ENCODE measurements at places on chromosomes 5 and 9.
A peak's percentile ranks its signal among the peaks of the same experiment; 100 is the strongest.

DNA sequence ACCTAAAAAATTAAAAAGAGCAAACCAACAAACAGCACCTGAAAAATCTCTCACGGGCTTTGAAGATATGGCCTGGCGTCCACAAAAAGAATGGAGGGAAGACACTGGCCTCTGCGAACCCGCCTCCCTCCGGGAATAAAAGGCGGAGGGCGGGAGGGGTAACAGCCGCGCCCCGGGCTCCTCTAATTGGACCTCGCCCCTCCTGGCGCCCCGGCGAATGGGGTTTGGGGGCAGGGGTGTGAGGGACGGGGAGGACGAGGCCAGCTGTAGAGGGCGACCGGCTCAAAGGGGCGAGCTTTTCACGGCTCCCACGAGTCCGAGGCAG lies 753 bp downstream of the FANCC start:
- DNase-seq: peak; percentile 82

DNA sequence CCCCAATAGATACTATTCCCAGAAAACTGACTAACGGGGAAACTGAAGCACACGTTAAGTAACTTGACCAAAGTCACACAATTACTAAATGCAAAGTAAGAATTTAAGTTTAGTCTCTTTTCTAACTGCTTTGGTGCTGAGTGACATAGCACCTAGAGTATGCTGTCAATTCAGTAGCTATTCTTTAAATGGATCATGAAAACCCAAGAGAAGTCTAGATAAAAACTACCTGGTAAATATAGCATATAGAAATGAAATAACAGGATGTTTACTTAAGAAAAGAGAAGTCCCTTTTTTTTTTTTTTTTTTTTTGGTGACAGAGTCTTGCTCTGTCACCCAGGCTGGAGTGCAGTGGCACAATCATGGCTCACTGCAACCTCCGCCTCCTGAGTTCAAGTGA lies 129.2 kb downstream of the PDE4D start:
- no peak for DNase-seq

GRCh38 chr9:8858596-8859161 lies 1059.1 kb upstream of the DMAC1 start:
- no peak for DNase-seq

DNA sequence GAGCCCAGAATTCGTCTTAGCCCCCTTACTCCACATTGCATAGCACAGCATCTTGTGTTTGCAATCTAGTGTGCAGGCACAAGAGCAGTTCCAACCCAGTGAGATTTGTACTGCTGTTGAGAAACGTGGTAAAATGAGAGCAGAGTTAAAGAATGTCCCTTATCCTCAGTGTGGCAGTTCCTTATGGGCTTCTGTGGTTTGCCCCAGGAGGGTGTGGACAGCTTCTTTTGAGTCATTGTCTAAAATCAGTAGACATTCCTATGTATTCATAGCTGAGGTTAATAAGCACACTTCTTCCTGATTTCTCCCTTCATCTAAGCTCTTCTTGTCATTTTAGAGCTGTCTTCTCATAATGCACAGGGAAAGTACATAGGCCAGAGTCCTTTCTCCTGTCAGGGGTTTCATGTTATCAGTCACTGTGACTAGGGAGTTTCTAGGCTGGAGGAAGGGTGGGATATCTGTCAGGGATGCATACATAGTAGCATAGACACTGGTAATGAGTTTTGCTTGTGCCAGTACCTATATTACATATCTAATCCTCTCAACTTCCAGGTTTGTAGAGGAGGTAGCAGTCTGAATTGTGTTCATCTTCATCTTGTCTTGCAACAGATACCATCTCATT lies 2.0 kb upstream of the CAVIN4 start:
- no peak for DNase-seq

GRCh38 chr5:95821110-95822021 lies 1.2 kb downstream of the GLRX start:
- DNase-seq: no peak

- DNase-seq: peak; percentile 21
Measured at GRCh38 chr5:40775846-40776657, 20.3 kb upstream of the TTC33 start.

DNA sequence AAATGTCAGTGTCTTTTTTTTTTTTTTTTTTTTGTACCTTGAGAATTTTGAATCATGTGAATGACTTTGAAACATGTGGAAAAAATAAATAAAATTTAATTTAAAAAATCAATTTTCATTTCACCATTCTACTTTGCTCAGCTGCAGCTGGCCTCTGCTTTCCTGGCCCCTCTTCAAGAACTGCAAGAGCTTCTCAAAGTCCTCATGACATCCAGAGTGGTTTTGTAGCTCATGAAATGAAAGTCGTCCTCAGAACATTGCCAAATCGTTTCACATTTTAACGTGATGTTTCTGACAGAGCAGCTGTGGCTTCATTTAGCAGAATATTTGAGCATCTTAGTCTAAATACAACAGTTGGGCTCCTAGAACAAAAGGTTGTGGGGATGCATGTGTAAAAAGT lies 47.9 kb upstream of the TMEM215 start:
- DNase-seq: no peak

DNA sequence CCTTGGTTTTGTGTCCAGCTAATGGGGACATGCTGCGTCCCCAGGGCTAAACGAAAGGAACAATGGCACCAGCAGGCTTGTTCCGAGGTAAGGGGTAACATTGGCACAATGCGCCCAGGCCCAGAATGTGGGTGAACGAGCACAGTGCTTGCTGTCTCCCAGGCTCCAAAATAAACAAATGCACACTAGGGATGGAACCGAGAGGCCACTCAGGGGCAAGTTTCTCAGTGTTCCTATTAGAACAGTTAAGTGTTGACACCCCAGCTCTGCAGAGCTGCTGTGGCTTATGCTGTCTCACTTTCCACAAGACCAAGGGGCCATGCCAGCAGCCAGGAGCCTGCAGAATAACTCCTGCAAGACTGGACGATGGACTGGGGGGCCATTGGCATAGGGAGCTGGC lies 492.4 kb downstream of the GADD45G start:
- no peak for DNase-seq

DNA sequence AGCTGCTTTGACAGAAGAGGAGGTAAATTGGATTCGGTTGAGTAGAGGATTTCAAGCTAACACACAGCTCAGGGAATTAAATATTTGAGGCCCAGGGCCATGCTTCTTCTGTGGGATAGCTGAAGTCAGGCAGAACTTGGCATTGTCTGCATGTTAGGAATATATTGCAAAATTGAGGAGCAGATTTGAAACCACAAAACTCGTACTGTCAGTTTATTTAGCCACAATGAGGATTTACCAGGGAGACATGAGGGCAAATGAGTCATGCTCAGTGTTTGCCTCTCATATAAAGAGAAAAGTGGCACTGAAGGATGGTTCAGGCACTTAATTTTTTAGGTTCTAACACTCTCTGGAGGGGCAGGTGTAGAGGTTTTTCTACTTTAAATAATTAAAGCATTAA lies 83.0 kb upstream of the PRLR start:
- DNase-seq: no peak

DNA sequence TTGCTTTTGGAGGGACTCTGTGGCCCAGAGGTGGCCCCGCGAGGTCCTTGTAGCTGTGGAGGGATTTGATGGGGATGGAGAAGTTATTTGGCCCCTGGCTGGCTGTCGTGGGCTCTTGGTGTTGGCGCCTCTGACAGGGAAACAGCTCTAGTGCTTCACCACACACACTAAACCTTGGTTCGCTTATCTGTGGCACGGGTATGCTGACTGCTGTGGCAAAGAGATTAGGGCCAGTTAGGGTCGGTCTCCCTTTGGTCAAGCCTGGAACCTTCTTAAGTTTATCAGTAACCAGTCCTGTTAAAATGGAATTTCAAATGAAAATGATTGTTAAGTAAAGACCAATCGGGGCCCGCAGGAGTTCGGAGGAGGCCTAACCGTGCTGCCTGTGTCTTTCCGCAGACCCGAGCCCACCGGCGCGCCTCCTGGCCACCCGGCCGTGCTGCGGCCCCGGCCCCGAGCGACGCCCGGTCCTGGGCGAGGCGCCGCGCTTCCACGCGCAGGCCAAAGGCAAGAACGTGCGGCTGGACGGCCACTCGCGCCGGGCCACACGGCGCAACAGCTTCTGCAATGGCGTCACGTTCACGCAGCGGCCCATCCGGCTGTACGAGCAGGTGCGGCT lies 28.4 kb downstream of the NEURL1B start:
- no peak for DNase-seq

DNA sequence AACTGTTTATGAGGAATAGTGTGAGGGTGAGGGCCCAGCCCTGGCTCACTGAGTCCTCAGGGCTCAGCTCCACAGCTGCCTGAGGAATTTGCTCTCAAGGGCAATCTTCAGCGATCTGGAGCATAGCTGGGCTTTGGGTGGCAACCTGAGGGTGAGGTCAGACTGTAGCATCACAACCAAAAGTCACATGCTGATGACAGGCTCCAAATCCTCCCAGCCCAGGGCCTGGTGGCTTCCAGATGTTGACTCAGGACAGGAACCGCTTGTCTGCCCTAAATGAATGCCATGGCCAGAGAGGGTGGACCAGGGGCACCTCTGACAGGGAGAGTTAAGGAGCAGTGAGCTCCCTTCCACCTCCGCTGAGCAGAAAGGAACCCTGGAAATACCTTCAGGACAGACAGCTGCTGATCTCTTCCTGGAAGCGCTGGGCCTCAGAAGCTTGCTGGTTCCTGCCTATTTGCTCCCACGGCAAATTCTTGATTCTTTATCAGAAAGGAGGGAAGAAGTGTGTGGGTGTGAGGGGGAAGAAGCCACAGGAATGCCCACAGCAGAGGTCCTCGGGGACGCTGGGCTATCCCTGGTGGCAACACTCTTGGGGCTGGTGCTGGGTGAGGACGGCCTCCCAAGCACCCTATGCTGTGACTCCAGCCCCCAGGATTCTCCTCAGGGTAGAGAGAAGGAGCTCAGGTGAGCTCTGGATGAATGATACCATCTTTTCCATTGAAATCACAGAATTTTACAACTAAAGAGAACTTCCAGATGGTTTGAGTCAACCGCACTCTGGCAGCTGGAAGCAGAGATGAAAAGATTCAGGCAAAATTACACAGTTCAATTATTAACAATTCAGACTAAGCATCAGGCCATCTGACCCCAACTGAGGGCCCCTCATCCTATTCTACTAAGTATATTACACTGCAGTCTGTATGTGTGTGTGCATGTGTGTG lies 13.8 kb upstream of the CTSL start:
- no peak for DNase-seq

DNA sequence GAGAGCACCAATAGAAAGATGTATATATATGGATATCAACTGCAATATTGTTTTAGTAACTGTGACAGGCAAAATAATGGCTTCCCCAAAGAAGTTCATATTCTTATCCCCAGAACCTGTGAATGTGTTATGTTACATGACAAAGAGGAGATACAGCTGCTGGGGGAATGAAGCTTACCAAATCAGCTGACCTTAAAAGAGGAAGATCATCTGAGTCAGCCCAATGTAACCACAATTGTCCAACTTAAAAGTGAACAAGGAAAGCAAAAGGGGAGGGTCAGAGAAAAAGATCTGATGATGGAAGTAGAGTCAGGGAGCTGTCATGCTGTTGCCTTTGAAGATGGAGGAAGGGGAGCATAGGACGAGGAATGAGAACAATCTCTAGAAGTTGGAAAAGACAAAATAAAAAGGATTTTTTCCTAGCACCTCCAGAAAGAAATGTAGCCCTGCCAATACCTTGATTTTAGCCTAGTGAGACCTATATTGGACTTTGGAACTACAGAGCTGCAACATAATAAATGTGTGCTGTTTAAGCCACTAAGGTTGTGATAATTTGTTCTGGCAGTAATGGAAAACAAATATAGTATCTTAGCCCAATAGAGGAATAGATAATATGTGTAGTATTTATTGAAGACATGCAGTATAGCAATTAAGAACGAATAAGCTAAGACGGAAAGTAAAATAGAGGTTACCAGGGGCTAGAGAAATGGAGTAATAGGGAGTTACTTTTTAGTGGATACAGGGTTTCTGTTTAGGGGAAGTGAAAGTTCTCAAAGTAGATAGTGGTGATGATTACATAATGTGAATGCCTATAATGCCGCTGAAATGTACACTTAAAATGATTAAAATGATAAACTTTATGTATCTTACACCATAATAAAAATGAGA lies 115.9 kb downstream of the PIK3R1 start:
- peak; percentile 48 for DNase-seq

- peak; percentile 77 for DNase-seq
Measured at GRCh38 chr5:71782771-71783770, 64.0 kb downstream of the CARTPT start.

DNA sequence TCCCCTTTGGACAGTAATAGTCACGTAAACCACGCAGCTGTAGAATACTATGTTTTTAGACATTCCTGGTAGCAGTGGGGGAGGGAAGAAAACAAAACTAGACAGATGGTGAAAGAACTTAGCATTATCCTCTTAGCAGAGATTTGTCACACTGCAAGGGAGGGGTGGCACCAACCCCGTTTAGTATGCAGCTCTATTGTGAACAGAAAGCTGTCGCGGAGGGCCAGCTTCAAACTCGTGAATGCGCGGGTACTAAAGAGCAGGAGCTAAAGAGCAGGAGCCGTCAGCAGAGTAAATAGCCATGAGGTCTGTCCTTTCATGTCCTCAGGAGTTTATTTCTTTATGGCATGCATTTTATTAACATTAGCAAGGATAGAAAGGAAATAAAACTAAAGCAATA lies 141.9 kb upstream of the SLC12A2 start:
- DNase-seq: peak; percentile 66

DNA sequence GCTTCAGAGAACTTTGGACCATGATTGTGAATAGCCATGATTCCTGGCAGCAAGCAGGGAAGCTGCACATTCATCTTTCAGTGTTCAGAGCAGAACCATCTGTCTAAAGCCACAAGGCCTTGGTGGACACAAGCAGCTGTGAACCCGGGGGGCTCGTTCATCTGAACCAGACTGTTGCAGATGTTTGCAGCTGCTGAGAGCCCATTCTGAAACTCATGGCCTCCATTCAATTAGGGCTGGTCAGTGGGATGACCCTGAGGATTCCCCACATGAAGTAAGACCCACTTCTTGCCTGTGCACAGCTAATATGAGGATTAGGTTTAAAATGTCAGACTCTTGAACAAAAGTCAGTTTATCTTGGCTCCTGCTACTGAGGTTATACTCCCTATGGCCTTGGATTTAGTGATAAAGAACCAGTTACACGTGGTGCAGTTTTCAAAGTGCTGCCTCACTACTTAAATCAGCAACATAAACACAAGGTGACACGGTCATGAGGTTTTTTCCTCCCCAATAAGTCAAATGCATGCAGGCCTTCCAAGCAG lies 109.8 kb upstream of the IFNK start:
- peak; percentile 69 for DNase-seq

- no peak for DNase-seq
Measured at GRCh38 chr5:133933670-133934295, 34.6 kb downstream of the C5orf15 start.

Data from small intestine (tissue), 16 donors.